ENCODE measurements at places on chromosomes 1 and 21.
A peak's percentile ranks its signal among the peaks of the same experiment; 100 is the strongest.

DNA sequence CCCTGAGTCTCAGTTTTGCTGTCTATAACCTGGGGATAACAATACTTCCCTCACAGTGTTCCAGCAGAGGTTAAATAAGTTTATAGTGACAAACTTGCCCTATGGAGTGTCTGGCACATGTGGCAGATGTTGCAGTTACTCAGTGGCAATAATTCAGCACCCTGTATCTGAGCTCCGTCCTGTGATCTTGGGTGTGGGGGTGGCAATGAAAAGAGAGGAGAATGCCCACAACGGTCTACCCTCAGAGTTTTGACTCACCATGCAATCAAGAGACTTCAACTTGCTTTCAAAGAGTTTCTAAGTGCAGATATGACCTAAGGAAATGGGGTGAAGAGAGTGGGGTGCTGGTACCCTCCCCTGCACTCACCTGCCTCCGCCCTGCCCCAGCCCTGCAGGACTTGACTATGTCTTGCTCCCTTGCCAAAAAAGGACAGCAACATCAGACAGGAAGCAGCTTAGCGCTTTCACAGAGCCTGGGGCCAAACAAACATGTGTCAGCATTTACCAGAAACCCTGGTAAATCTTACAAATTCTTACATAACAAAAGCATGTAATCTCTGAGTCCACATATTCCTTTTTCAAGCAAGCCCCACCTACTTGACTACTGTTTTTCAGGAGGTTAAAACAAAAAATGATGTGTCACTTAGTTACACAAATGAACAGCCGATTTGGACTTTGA is 185.1 kb upstream of the CAMK1G start:
- peak; percentile 98 for DNase-seq

DNA sequence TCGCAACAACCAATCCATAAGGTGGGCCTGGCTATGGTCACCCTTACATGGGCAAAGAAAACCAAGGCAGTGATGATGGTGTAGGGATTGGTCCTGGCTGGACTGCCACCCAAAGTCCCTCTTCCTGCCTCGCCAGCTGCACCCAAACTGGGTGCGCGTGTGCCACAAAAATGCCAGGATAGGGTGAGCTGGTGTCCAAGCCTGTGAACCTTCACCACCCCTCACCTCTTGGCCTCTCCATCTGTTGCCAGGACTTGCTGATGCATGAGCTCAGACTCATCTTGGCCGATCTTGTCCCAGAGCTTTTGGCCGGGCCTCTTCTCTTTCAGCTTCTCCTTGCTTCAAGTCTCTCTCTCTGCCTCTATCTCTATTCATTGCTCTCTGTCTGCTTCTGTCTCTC is 41.8 kb downstream of the FOXD2 start:
- DNase-seq, result no peak

- DNase-seq, result no peak
Measured at GRCh38 chr1:231763456-231763855, 136.9 kb downstream of the DISC1 start.

- DNase-seq, result no peak
Measured at GRCh38 chr21:38489729-38490128, 8.5 kb downstream of the ERG start.

GRCh38 chr1:95371666-95372282 is 137.8 kb downstream of the RWDD3 start:
- no peak for DNase-seq

DNA sequence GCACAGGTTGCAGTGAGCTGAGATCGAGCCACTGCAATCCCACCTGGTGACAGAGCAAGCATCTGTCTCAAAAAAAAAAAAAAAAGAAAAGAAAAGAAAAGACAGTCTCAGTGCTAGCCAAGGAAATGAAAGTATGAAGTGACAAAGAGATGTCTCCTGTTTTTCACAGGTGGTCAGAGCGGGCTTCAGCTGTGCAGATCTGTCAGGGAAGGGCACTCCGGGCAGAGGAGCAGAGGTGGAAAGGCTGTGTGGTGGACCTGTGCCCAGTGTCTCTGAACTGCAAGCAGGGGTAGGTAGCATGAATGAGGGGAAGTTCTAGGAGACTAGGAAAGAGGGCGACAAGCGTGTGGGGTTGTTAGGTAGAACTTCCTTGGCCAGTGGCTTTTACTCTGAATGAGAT is 67.5 kb downstream of the CD247 start:
- DNase-seq, result no peak

DNA sequence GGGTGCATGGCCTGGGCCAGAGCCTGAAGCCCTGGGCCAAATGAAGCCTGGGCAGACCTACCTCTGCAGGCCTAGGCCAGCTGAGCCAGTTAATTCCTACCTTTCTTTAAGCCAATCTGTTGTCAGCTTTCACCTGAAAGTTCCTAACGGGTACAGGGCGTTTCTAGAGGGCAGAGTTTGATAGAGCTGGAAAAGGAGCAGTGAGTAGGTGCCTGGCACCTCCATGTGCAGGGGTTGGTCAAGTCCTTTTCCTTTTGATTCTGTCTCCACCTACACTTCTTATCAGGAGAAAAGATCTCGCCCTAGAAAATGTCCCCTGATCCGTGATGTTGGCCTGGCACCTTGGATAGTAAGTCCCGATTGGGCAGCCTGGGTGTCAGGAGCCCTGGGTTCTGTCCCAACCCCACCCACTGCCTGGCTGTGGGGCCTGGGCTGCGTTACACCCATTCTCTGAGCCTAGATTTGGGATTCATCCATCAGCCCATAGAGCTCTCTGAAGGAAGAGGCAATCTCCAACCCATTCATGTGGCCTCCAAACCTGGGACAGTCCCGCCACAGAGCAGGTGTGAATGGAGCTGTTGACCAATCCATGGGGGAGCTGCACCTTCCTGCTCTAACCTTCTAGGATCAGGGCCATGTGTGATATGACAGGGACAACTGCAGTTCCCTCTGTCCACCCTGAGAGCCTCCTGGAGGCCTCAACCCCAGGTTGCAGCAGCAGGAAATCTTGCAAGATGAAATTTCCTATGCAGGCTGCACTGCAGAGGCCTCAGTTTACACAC is 304.3 kb downstream of the MATN1 start:
- DNase-seq, result no peak

DNA sequence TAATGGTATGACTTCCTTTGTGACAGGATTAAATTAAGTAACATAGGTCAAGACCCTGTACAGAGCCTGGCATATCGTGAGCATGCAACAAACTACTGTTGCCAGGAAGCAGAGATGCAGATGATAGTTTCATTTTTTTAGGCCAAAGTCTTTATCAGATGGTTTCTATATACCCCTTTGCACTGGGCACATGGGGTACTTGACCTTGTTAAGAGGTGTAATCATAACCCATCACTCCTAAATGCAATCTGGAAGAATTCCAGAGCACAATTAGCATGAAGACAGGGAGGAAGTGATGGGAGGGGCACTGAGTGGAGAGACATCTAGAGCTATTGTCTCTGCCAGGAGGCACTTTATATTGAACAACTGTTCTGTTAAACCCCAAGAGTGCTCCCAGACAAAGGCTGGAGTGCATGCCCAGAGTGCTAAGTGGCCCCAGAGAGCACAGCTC is 22.1 kb downstream of the ZBTB17 start:
- DNase-seq, result no peak

GRCh38 chr1:94090761-94091160 is 30.2 kb downstream of the ABCA4 start:
- no peak for DNase-seq

- DNase-seq, result no peak
Measured at GRCh38 chr1:229217716-229218115, 53.2 kb upstream of the RAB4A start.

DNA sequence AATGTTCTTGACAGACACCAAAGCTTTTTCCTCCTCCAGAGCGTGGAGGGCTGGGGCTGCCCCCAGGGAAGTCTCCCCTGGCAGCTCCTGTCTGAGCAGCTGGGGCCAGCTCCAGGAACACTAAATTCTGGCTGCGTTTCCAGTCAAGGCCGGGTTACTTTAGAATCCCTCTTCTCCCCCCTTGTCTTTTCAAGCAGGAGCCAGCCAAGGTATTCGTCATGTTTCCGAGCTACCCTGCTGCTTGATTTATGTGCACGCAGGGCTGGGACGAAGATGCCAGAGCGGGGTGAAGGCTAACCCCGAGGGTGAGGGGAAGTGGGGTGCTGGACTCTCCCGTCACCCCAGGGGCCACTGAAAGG is 68.1 kb upstream of the ANGPTL1 start:
- no peak for DNase-seq

GRCh38 chr1:226424221-226425003 is 16.5 kb upstream of the PARP1 start:
- DNase-seq, result peak; percentile 39

- DNase-seq, result no peak
Measured at GRCh38 chr1:102099916-102100315, 103.2 kb upstream of the OLFM3 start.

DNA sequence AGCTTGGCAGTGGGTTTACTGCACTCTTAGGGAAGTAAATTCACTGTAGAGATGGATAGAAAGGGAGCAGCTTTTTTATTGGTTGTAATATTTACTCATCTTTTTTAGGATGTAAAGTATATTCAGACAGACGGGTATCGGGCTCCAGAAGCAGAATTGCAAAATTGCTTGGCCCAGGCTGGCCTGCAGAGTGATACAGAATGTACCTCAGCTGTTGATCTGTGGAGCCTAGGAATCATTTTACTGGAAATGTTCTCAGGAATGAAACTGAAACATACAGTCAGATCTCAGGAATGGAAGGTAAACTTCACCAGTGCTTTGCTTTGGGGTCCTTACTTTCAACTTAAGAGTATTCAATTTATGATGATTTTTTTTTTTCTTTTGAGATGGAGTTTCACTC is 3.2 kb downstream of the UHMK1 start:
- no peak for DNase-seq

DNA sequence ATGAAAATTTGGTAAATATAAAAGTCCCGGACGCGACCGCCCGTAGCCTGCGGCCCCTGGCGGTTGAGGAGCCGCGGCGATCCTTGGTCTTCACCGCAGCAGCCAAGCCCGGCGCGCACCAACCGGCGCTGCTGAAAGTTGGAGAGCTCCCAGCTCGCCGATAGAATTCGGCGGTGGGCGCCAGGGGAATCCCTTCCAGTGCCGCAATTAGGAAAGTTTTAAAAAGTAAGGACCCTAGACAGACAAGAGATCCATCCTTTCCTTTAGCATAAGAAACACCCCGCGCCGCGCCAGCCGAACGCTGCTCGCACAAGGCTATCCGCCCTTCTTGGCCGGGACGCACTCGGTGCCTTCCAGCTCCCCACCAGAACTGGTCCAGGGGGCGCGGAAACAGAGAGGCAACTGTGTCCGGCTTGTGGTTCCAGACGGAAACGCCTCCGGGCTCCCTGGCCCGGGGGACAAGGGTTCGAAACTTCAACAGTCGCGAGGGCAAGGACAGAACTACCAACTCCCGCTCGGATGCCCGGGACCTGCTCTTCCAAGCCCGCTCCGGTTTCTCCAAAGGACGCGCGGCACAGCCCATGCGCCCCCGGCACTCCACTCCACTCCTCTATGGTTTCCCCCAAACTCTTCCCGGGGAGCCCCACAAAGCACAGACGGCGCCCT is 1.7 kb downstream of the FAM78B start:
- peak; percentile 60 for DNase-seq

DNA sequence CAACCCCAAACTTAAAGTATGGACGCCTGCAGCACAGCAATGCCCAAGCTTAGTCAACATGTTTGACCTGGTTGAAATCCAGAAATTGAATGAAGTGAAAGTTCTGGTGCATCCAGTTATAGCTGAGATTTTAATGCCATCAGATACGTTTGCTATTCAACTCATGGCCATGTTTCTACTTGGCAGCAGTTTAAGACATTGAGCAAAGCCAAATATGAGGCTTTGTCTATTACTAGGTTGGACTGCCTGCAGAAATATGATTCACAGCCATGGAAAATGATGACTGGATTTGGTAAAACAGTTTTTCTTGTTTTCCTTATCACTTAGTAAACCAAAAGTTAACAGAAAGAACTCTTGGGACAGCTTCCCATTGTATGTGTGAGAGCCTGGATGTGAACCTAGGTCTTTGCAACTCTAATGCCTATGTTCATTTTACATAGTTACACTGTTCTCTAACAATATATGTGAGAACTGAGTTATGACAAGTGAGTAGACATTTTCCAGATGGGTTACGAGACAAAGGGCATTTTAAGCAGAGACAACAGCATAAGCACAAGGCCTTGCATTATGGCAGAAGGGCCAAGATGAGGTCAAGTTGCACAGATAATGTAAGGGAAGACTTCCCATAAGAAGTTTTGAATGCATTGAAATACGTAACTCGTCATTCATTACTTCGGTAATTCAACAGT is 32.4 kb upstream of the MYSM1 start:
- no peak for DNase-seq

GRCh38 chr1:193187114-193187513 is 701 bp upstream of the B3GALT2 start:
- DNase-seq, result no peak

GRCh38 chr1:41003127-41003639 is 18.3 kb downstream of the SLFNL1 start:
- no peak for DNase-seq

DNA sequence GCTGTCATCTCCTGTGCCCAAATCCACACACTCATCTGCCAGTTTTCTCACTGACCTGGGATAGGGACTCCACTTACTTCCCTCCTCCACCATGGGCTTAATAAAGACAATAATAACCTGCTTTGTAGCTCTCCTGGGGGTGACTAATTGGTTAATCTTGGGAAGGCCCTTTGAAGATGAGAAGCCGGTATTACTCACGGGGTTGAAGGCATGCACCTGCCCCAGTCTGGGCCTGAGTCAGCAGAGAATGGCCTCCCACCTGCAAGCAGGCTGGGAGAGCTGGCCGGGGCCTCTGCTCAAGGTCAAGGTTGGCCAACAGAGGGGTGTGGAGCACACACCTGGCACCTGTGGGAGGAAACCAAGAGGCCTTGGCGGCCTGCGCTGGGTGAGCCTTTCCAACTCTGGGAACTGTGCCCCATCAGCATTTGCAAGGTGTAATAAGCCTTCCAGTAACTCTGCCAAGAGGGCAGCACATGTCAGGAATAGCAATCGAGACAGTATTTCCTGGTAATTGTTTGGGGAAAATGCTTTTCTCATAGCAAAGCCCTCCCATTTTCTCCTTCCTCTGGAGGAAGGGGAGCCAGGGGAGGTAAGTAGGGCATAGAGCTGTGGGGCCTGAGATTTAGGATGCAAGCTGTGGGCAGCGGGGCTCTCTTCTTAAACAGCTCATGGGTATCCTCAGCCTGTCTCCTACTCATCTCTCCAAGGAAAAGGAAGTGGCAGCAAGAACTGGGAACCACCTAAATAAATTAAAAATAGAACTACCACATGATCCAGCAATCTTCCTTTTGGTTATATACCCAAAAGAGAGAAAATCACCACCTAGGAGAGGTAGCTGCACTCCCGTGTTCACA is 49.0 kb downstream of the TOMM20 start:
- DNase-seq, result peak; percentile 99
